ENCODE measurements at places on chromosomes 7 and 10.

DNA sequence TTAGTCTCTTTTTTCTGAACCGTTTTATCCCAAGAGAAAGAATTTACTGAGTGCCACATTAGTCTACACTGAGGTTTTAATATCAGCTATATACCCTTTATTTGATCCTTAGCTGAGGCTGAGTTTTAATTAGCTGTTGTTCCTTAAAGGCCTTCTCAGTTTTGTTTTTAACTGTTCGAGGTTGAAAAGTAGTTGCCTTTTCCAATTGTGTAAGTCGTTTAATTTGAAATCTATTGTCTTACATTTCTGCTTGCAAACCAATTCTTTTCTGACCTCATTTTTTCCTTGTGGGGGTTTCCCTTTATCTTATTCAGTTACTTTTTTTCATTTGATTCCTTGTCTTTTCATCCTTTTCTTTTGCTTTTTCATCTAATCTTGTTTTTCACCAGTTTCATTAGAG is 30.8 kb downstream of the UMAD1 start:
- peak; percentile 51 for DNase-seq

DNA sequence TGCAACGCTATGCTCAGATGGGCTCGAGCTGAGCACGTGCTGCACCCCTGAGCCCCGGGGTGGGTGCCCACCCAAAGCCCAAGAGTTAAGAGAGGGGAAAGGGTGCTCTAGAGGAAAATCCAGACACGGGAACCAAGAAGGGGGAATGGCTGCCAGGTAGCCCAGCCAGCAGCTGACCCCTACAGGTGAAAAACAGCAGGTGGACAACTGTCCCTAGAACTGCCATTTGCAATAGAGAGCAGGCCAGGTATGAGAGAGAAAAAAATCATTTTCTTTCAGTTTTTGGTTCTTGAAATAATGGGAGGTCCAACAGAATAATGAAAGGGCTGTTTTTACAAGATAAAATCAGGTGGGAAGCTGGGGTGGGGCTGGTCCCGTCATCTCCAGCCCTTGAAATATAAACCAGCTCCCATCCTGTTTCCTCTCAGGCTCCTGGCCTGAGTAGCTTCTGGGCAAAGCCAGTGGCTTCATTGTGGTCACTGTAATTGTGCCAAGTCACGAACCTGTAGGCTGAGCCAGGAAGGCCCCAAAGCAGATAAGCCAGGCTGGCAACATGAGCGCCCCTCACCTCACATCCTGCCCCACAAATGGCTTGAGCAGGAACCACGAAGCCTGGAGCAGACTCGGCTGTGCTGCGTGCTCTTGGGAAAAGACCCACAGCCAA is 257.8 kb downstream of the SNX10 start:
- DNase-seq, result no peak

DNA sequence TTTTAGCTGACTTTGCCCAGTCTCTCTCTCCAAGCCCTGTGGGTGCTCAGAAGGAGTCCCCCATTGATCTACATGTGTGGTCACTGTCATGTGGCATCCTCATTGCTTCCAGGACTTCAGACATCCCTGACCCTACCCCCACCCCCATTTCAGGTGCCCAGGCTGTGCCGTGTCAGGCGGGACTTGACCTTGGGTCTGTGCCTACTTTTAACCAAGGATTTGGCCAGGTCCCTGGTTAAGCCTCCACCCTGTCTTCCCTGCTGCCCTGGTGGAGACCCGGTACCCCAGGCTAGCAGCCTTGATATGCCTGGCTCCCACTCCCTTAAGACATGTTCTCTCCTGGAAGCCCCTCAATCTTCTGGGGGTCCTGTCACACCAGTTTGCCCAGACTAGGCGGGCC is 31.3 kb downstream of the PRF1 start:
- no peak for DNase-seq

GRCh38 chr7:47153576-47153975 is 428.3 kb downstream of the TNS3 start:
- no peak for DNase-seq

Data from inflammatory macrophage treated with lipopolysaccharide for 4 hours (primary cell).